Stimulated activated naive B cell treated with anti-CD40 and anti-IgM and Interleukin-4, amounts not matched to agents 10 μg/mL and 1 μg/mL and 100 μg/mL, for 72 hours (primary cell): ENCODE measurements at places on chromosomes 7 and 10.
A peak's percentile ranks its signal among the peaks of the same experiment; 100 is the strongest.

GRCh38 chr7:31893365-31893764 is 176.8 kb downstream of the PDE1C start:
- H3K4me1 ChIP-seq = no peaks in the 10 kb centered on the region
- DNase-seq = no peak
- no peaks in the 10 kb centered on the region for H3K36me3 ChIP-seq
- H3K27ac ChIP-seq = no peak overlapping the region
- H3K27me3 ChIP-seq = no peaks in the 10 kb centered on the region

DNA sequence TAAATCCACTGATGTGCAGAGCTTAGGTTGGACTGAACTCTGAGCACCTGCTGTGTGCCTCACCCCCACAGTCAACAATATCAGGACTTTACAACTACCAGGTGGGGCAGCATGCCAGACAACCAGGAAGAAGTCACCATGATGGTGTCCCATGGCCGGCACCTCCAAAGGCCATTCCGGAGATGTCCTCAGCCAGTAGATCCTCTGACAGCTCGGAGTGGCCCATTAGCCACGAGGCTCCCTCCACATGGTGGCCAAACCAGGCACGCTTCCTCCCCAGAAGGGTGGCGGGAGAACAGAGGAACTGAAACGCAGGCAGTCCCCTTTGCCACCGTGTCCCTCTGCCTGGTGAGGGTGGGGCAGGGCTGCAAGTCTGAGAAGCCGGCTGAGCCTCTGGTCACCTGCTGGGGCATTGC is 390.0 kb downstream of the TNS3 start:
- no peaks in the 10 kb centered on the region for H3K27me3 ChIP-seq
- no peaks in the 10 kb centered on the region for H3K36me3 ChIP-seq
- peaks cover 22% of the 10 kb centered on the region for H3K4me1 ChIP-seq
- DNase-seq = peak; percentile 37

DNA sequence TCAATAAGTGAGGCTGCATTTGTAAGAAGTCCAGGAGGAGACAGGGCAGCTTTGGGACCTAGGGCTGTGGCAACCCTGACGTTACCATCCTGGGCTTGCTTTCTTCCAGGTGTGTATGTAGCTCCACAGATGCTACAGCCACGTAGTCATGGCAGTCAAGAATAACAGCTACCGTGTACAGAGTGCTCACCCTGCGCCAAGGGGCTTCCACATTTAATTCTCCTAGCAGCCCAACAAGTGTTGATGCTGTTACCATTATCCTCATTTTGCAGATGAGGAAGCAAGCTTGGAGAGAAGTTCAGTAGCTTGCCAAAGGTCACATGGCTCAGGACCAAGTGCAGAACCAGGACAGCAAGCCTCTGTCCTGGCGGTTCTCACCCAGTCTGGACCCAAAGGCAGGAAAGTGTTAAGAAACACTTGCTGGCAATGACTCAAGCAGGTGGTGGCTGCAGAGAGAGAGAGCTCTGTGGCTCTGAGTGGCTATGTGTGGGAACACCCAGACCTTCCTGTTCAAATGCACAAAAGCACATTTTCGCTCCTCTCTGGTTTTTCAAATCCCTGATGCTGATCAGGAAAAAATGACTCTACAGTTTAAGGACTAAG is 89.8 kb downstream of the CREM start:
- H3K27me3 ChIP-seq = no peaks in the 10 kb centered on the region
- H3K4me1 ChIP-seq = peaks cover 19% of the 10 kb centered on the region
- H3K36me3 ChIP-seq = peaks cover 20% of the 10 kb centered on the region

DNA sequence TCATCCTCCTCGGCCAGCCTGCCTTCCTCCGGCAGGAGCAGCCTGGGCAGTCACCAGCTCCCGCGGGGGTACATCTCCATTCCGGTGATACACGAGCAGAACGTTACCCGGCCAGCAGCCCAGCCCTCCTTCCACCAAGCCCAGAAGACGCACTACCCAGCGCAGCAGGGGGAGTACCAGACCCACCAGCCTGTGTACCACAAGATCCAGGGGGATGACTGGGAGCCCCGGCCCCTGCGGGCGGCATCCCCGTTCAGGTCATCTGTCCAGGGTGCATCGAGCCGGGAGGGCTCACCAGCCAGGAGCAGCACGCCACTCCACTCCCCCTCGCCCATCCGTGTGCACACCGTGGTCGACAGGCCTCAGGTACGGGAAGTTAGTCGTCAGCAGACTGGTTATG is 21.1 kb downstream of the BAG3 start:
- H3K27me3 ChIP-seq = no peaks in the 10 kb centered on the region
- no peak overlapping the region for H3K27ac ChIP-seq

DNA sequence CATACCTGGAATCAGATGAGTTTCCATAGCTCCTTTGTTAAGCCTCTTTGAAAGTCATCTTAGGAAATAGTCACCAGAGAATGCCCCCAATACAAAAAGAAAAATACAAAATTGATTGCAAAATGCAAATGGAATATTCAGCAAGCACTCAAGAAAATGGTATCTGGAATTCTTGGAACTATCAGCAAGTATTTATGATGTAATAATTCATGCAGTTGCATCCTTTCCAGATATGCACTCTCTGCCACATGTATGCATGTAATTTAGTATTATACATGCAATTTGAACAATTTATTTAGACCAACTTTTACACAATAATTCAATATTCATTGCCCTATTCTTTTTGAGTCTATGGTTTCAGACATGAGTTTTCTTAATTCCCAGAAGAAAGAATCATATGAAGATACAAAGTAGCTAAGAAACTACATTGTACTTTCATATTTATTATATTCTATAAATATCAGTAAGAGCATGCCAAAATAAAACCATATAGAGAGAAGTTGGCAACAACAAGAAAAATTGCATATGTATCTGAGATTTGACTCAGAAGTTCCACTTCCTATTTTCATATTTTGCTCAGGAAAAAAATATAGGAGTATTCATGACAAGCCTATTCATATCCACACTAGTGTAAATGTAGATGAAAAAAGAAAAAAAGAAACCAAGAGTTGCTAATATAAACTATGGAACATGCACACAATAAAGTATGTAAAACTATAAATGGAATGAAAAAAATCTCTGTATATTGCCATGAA is 338.5 kb downstream of the SEMA3D start:
- DNase-seq = no peak
- no peak overlapping the region for H3K27ac ChIP-seq
- peaks cover 2% of the 10 kb centered on the region for H3K4me1 ChIP-seq
- H3K4me3 ChIP-seq = no peak overlapping the region
- H3K36me3 ChIP-seq = no peaks in the 10 kb centered on the region
